ENCODE measurements at places on chromosomes 7 and 10.

GRCh38 chr10:77290528-77291155, 347.0 kb downstream of the KCNMA1 start:
- no peak for DNase-seq

DNA sequence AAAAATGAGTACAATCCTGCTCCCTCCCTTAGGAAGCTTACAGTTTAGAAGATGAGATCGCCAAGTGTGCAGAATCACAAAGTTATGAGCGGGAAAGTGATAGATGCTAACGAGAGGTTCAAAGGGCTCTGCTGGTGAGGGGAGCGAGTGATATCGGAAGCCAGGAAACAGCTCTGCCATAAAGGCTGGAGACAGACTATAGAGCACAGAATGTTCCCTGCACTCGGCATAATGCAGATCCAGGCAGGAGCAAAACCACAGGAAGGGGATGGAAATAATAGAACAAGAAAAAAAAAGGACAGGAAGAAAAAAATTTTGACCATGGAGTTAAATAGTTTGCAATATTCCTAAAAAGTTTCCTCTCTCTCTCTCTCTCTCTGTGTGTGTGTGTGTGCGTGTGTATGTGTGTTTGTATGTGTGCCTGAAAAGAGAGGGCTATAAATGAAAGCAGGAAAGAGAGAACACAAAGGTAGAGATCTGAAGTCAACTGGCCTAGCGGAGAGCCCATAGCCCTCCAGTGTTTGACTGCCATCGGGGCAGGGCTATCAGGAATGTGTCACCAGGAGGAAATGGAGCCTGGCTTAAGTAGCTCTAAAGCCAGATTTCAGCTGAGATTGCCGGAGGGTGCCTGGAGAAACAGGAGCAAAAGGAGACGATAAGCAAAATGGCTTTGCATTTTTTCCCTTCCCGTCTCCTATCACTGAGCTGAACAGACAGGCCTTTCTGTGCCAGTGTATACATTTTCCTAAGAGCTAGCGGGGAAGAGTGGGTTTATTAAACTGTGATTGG, 175.8 kb upstream of the LYZL1 start:
- DNase-seq, result no peak

DNA sequence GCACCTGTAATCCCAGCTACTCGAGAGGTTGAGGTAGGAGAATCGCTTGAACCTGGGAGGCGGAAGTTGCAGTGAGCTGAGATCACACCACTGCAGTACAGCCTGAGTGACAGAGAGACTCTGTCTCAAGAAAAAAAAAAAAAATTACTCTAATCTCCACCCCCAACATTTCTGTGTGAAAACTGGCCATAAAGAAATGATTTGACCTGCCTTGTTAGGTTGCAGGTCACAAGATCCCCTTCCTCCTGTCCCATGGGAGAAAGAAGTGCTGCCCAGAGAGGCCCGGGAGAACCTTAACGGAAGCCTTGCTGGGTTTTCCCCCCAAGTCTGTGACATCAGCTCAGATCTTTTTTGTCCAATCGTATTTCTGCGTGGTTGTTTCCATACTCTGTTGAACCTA, 8.7 kb upstream of the CALHM1 start:
- DNase-seq, result no peak

DNA sequence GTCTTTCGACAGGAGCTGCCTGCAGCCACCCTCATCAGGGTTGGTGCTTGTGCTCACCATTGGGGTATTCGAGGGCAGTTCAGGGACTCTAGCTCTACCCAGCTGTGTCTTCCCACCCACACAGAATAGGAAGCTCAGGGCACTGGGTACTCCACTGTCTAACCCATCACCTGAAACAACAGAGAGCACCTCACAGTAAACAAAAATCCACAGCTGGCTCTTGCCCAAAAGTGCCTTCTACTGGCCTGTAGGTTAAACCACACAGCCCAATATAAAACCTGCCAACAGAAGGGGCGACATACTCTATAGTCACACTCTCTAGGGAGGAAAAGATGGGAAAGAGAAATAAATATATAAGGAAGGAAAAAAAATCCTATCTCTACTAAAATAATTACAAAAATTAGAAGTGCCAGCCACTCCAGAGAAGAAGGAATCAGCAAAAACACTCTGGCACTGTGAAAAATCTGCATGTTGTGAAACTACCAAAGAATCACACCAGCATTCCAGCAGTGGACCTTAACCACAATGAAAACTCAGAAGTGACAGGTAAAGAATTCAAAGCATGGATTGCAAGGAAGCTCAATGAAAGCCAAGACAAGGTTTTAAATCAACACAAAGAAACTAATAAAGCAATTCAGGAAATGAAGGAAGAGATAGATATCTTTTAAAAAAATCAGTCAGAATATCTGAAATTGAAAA, 110.0 kb downstream of the HGF start:
- no peak for DNase-seq

GRCh38 chr10:124430077-124430476, 11.4 kb upstream of the OAT start:
- no peak for DNase-seq

GRCh38 chr7:100475549-100475948, 3.5 kb downstream of the TSC22D4 start:
- DNase-seq, result no peak

DNA sequence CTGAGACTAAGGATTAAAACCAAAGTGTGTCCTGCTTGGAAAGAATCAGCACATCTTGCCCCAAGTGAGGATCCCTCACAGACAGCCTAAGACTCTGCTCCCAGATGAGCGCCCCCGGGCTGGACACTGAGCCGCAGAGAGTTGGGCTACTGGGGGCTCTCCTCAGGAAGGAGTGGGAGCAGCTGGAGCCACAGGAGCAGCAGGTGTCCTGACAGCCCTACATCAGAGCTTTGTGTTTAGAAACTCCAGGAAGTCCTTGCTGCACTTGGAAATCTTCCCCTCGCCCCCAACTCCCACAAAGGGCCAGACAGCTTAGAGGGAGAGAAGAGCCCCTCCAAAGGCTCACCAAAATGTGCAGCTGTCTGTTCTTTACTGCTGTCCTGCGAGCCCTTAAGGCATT, 172.2 kb downstream of the HERPUD2 start:
- DNase-seq, result no peak

DNA sequence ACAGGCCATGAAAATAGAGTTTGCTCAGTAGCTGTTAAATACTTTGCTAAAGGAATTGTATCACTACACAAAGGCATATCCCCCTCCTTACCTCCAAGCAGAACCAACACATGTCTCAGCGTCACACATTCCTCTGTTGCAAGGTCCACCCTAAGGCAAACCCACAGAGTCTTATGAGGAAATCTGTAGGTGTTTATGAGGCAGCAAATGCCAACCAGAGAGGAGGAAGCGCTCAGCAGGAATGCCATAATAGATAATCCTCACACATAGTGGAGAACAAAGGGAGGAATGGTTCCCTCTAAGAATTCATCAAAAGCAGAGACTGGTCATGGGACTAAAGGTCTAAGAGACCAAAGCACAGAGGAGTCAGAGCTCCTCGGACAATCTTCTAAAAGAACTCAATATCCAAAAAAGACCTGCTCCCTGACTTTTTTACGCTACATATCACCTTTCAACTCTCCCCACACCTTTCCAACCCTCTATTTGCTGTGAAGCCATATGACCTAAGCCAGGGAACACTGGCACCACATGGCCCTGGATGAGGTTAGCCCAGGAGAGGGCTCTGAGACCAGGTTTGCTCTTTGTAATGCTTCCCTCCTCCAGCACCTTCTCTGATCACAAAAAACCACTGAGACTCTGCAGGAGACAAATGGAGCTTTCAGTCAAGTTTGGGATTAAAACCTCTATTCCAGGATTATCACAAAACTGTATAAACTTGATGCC, 7.3 kb downstream of the SLC25A13 start:
- no peak for DNase-seq

DNA sequence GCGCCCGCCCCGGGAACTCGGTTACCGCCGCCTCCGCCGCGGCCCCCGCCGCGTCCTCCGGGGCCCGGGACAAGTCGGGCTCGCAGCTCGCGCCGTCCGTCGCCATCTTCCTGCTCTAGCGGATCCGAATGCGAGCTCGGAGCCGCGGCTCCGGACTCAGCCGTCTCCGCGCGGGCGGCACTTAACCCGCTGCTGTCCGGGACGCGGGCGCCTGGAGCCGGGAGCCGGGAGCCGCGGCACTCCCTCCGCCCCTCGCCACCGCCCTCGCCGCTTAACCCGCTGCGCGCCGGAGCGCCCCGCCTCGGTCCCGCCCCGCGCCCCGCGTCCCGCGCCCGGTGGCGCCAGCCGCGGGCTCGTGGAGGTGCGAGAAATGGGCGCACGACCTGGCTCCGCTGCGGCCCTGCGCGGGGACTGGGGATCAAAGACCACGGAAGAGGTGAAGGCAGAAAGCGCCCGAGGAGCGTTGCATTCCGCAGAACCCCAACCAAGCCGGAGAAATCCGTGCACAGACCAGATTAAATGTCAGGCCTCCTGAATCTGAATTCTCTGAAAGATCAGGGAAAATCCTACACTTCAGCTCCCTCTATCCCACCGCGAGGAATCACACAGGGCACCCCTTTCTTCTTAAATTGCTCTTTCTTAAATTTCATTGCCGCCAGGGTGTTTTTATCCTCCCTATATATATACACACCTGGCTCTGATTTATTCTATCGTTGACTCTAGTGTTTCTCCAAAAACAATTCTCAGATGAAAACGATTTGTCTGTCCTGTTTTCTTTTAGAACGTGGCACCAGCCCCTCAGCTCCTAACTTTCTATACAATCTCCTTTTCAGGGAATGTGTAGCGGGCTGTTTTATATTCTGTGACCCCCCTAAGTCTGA, at the start of gene CTTNBP2:
Gene CTTNBP2 (minus strand): TSS at position 132 of the 881 bp plus-strand sequence. CDS start 26 bp downstream, at position 106.
- DNase-seq, result no peak

GRCh38 chr7:41837916-41838315, 135.0 kb upstream of the INHBA start:
- no peak for DNase-seq

DNA sequence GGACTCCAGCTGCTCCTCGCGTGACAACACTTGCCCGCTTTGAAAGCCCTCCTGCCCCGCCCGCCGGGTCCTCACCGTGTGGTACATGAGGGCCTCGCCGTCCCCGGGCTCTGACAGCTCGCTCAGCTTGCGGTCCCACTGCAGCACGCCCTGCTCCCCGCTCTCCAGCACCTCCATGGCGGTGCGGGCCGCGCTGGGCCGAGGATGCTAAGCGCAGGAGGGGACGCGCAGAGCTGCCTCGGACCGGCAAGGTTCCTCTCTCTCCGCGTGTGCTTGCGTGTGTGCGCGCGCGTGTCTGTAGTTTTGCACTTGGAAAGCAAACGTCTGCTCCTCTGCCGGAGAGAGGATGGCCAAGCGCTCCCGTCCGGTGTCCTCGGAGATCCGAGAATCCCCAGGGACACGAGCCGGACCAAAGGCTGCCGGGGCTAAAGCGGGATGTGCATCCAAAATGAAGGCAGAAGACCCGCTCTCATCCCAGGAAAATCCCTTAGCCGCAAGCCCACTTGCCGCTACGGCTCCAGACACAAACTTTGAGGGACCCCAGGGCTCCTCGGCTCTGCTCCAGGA, at the start of gene CREB3L2:
Gene CREB3L2 (minus strand): TSS at position 558 of the 567 bp plus-strand sequence. CDS start 381 bp downstream, at position 177.
- DNase-seq, result peak; percentile 59

DNA sequence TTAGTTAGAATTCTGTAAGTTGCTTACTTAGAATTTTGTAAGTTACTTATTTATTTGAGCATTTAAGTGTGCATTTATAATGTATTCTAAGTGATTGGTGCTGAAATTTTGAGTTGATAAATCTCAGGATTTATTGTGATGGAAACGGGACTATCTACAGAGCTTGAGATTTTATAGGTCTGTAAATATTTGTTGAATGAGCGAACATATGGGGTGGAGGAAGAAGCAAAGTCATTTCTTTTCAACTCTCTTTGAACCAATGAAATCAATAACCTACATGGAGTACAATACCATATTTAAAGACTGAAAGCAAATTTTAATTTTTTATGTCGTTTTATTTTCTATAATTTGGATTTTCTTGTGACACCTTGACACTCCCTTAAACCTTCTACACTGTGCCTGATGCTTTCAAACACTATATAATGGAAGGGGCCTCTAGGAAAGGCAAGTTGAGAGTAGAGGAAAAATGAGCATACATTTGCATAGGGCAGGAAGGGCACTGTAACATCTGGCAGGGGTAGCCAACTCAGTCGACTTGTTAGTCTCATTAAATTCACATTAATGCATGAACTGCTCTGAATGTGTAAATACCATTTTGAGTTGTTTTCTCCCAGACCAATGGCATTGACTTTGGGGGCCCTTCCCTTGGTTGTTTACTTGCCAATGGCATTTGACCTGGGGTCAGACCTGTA, 204.2 kb downstream of the DYNC1I1 start:
- DNase-seq, result no peak

- DNase-seq, result no peak
Observed at GRCh38 chr10:111081595-111081994, 4.8 kb downstream of the ADRA2A start.

GRCh38 chr10:49486738-49487137, 52.2 kb downstream of the ERCC6 start:
- no peak for DNase-seq

DNA sequence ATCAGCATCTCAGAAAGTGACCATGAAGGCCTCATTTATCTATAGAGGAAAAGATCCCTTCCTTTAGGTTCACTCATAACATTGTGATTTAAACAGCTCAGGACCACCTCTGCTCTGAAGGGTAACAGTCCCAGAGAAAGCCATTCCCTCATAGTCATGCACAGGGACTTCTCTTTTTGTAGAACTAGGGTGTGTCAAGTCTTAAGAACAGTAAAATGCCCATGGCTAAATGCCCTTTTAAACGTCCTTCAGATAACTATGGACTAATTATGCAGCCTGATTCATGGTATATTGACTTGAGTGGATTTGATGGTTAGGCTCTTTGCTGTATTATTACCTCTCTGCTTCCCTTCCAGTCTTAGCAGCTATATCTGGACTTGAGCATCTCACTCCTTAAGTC, 337.8 kb downstream of the SORCS1 start:
- DNase-seq, result no peak

All from naive B cell (primary cell).